Femur (tissue), 1 donor: ENCODE measurements at places on chromosomes 16 and 17.

DNA sequence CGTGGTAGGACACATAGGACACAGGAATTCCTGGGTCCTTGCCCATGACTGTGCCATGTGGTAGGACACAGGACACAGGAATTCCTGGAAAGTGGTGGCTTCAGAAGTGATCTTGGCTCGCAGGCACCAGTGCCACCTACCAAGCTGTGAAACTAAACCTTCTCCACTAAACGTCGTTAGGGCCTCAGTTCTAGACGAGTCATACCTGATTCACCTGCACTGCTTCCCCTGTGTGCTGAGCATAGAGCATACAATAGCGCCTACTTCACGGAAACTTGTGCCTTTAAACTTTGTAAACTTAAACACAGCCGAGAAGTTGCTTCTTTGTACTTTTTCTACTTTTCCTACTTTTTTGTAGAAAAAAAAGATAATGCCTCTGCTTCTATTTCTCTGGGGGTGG, 4.8 kb downstream of the SOX8 start:
- no peak for DNase-seq

DNA sequence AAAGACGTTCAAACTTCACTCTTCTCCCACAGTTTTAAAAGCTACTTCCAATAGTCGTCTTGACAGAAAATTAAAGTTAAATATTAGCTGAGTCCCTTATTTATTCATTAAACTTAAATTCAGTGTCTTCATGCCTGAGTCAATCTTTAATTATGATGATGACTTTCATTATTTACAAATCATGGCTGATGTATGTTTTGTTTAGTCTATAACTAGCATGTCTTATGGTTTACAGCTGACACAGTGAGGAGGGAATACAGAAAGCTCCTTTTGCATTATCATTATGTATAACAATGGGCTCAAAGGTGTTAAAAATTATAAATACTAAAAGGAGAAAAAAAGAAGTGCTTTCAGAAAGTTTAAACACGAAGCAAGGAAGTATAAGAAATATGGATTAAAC, 1333.1 kb downstream of the CDH8 start:
- DNase-seq: no peak

DNA sequence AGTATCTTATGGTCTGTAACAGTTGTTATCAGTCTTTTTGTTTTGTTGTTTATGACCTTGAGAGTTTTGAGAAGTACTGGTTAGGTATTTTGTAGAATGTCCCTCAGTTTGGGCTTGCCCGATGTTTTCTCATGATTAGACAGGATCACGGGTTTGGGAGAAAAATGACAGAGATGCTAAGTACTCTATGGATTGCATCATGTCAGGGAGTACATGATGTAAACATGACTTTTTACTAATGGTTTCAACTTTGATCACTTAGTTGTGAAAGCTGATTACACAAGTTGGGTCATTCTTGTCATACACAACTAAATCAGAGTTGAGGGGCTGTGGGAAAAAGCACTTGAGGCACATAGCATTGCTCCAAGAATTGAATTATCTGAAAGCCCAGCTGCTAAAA, 94.7 kb upstream of the SIAH1 start:
- no peak for DNase-seq

GRCh38 chr17:79203016-79203415, 128.4 kb downstream of the ENGASE start:
- DNase-seq: no peak

- no peak for DNase-seq
Observed at GRCh38 chr16:85346404-85347212, 234.3 kb upstream of the CIBAR2 start.

DNA sequence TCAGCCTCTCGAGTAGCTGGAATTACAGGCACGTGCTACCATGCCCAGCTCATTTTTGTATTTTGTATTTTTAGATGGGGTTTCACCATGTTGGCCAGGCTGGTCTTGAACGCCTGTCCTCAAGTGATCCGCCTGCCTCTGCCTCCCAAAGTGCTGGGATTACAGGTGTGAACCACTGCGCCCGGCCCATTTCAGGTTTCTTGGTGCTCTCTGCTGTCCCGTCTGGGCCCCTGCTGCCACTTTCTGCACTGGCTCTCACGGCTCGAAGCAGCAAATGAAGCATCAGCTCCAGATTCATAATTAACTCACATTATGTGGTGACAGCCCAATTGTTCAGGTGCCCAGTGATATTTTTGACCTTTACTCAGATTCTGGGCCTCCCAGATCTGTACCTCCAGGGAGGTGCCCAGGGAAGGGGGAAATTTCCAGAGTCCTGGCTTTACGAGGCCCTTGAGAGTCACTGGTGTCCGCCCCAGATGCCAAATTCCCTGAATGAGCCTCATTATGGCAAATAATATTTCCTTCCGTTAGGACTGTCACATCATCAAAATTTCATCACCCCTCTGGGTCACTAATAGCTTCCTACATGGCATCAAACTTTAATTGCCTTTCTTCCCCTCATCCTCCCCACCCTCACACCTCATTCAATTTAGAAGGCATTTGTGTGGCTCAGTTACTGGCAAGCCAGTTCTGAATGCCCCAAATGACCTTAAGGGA, 9.0 kb downstream of the SDK2 start:
- no peak for DNase-seq
